ENCODE measurements at places on chromosomes 1 and 21. TPM values are rescaled to one million over a fixed set of nuclear protein-coding genes. Genes with fewer than 3 reads are reported as not detected.

Gene HSD3B1
- not detected for total RNA-seq

Gene PGBD5
- total RNA-seq, result 1.1 TPM

Gene ADAM30
- total RNA-seq, result not detected

Gene LRRC7
- total RNA-seq, result not detected

Gene CA6
- not detected for total RNA-seq

Gene SLC35F3
- 3.3 TPM for total RNA-seq

Gene UBL4B
- total RNA-seq, result not detected

Gene CYP4X1
- total RNA-seq, result 0.03 TPM

Gene LMX1A
- total RNA-seq, result not detected

Measured in A549 treated with DMSO at 1 μM for 4 hours (cell line).